ENCODE measurements at places on chromosomes 1 and 21.

- no peak for DNase-seq
Observed at GRCh38 chr21:16667395-16667794, 845.4 kb upstream of the CXADR start.

GRCh38 chr1:174605198-174605597 lies 157.4 kb downstream of the GPR52 start:
- DNase-seq, result no peak

DNA sequence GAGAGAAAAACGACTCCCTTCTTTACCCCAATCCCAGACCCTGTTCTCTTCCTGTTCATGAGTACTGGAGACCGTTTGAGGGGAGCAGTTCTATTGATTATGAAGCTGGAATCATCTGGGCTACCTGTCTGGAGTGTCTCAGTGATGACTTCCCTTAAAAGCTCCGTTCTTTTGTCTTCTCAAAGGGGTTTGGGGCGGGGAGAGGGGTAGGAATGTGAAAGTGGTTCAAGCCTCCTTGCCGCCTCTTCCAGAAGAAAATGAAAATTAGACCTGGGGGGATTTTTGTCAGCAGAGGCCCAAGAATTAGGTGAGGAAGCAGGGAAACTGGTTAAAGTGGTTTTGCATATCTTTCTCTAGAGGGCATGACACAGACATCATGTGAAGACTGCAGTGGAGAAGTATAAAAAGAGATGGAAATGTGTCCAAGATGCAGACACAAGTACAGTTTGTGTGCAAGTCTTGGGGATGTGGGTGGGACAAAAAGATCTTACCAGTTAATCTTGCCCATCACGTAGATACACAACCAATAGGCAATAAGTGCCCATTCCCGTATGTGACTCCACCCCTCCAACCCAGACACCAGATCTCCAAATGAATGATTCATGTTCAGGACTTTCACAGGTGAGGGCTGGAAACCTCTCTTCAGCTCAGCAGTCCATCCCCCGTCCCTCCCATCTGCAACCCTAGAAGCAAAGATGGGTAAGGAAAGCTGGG lies 470 bp upstream of the MTMR11 start:
- no peak for DNase-seq

- no peak for DNase-seq
Observed at GRCh38 chr1:105427543-105427942, 1628.9 kb upstream of the PRMT6 start.
